ENCODE measurements at places on chromosomes 6 and 20.

DNA sequence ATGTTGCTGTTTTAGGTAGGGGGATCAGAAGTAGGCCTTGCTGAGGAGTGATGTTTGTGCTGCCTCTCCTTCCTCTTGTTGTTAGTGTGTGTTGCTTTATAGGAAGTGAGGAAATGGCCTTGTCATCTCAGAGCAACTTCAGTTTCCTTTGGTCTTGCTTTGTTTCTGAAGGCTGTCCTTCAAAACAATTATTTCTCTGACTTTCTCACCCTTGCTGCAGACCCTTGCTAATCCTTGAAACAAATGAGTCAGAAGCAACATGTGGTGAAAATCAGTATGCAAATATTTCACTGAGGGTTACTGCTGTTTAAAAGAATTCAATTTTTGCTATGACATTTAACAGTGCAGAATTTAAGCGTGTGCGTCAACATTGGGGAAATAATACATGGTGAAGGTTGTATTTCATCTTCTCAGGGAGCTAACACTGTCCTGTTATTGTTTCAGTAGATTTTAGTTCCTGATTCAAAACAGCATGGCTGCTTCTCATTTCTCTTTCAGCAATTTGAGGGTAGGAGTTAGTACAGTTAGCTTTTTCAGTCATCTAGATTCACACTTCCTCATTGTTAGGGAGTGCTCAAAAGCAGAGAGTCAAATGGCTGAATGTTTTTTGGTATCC, 13.8 kb downstream of the RNF144B start:
- no peak for DNase-seq

DNA sequence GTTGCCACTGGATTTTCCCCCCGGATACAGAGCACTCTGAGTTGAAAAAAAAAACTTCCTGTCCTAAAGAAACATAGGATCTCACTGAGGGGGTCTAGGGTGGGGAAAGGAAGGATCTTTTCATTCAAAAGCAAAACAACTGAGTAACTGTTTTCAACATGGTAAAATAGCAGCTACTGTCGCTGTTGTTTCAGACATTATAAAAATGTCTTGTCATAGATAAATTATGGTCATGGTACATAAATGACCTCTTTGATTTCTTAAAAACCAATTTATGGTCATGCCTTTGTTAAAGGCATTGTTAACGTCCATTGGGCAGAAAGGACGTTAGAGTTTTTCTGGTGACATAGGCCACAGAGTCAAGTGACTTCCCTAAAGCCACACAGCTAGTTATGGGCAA, 180.4 kb upstream of the DTNBP1 start:
- DNase-seq: no peak

DNA sequence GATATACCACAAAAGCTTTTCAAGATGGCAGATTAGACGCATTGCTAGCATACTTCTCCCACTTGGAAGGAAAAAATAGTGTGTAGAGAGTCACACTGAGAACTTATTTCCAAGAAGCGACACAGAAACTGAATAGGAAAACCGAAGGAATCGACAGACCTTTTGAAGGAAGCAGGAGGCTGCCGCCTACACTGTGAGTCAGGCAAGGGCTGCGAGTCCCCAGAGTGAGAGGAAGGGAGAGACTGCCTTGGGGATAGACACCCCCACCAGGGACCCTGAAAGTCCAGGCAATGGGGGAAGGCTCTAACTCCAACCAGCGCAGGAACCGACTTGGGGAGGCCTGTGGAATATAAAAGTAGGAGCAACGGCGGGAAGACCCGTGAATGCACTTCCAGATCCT, 53.7 kb upstream of the SIRPG start:
- DNase-seq: no peak

- no peak for DNase-seq
These were observed 89.0 kb upstream of the NOX3 start for GRCh38 chr6:155544677-155545076.

DNA sequence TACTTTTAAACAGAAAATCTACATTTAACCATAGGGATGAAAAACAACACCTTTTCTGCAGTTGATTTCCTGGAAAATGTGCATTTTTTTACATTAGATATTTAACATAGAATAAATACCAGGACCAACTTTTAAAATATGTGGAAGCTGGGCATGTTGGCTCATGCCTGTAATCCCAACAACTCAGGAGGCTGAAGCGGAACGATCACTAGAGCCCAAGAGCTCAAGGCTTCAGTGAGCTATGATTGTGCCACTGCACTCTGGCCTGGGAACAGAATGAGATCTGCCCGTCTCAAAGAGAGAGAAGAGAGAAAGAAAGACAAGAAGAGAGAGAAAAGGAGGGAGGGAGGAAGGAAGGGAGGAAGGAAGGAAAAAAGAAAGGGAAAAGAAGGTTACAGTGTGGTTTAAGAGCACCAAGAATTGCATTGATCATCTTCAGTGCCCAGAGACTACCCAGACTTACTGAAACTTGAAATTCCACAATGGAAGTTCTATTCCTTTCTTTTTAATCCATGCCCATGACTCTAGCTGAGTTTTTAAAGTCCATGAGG, 189.4 kb upstream of the ARID1B start:
- no peak for DNase-seq

- no peak for DNase-seq
These were observed 272.7 kb downstream of the GRIK2 start for GRCh38 chr6:101666256-101666655.

GRCh38 chr6:89035252-89036101, 45.1 kb upstream of the PNRC1 start:
- DNase-seq: no peak

Measured in activated T-cell treated with anti-CD3 and anti-CD28 coated beads, Interleukin-2, amount 50 U/mL, for 1 hour (primary cell).